Neural progenitor cell (in vitro differentiated cells): ENCODE measurements at places on chromosomes 4 and X. TPM values are rescaled to one million over a fixed set of nuclear protein-coding genes. Genes with fewer than 3 reads are reported as not detected.

- no peak overlapping the region for H3K27ac ChIP-seq
Observed at GRCh38 chrX:55488006-55488592, 1.5 kb downstream of the USP51 start.

DNA sequence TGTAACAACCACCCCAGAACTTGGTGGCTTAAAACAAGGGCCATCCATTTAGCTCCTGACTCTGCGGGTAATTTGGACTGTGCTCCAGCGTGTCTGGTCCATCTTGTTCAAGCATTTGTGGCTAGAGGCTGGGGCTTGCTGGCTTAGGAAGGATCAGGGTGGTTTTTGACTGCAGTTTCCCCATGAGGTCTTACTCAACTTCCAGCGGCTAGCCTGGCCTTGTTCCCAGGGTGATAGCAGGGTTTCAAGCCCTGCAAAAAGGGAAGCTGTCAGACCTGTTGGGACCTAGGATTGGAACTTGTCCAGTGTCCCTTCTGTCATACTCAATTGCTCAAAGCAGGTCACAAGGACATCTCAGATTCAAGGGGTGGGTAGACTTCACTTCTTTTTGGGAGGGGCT is 205.9 kb downstream of the STIM2 start:
- H3K4me3 ChIP-seq = no peak overlapping the region
- no peaks in the 10 kb centered on the region for H3K4me1 ChIP-seq
- DNase-seq = no peak
- H3K27ac ChIP-seq = no peak overlapping the region
- no peaks in the 10 kb centered on the region for H3K36me3 ChIP-seq

DNA sequence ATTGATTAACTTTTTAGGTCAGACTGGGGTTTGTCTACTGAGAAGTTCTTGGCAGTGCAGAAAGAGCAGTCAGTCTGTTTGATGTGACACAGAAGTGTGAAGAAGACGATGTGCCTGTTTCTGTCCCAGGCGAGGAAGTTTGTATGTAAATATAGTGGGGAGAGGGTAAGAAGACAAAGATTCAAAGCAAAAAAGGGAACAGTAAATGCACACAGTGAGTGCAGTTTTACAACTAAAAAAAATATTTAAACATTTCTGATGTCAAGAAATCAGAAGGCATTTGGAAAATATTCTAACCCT is 264.9 kb downstream of the RAPGEF2 start:
- no peak for DNase-seq
- no peaks in the 10 kb centered on the region for H3K27me3 ChIP-seq
- H3K4me3 ChIP-seq = no peak overlapping the region
- no peaks in the 10 kb centered on the region for H3K36me3 ChIP-seq

DNA sequence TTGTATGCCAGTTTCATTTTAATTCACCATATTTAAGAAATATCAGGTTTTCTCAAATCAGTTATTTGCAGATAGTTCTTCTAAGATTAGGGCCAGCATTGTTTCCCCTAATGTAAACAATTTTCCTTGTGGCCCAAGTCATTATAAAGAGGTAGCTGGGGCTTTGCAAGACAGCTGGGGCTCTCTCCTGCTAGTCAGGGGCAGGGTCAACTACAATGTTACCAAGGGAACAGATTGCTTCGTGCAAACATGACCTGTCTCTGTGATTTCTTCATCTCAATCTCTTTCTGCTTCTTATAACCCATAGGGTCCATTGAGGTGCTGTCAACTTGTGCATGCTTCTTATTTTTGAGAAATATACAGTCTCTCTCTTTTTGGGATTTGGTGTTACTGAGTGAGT is 12.1 kb downstream of the ARMCX6 start:
- no peaks in the 10 kb centered on the region for H3K36me3 ChIP-seq
- H3K4me1 ChIP-seq = no peaks in the 10 kb centered on the region
- H3K4me3 ChIP-seq = no peak overlapping the region
- no peaks in the 10 kb centered on the region for H3K27me3 ChIP-seq
- no peak for DNase-seq
- H3K27ac ChIP-seq = no peak overlapping the region

- peaks cover 30% of the 10 kb centered on the region for H3K27me3 ChIP-seq
- H3K4me3 ChIP-seq = peak overlapping the region; percentile 82
- no peaks in the 10 kb centered on the region for H3K36me3 ChIP-seq
- no peak overlapping the region for H3K27ac ChIP-seq
- H3K4me1 ChIP-seq = peaks cover 44% of the 10 kb centered on the region
Observed at GRCh38 chr4:100188829-100189228, 1.4 kb downstream of the DDIT4L start.

DNA sequence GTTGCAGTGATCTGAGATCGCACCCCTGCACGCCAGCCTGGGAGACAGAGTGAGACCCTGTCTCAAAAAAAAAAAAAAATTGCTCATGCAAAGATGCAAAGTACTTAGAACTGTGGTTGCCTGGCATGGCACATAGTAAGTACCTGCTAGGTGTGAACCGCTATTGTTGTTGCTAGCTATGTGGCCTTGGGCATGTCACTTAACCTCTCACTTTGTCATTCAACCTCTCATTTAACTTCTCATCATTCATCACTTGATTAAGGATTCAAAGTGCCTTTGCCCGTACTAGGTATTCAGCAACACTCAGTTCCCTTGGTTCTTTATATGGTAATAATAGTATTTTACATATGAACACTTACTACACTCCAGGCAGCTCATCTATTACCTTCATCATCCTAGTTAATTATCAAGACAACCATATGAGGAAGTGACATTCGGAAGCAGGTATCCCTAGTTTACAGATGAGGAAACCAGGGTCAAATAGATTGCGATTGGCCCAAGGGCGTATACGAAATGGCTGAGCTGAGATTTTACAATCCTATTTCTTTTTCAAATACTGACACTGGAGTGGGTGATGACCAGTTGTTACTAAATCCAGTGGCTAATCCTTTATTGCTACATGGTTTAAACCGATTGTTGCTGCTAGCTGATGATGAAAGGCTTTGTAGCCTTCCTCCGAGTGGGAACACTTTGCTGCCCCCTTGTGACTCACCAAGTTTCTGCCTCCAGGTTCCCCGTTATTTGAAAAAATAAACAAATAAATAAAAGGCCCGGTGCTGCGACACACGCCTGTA is 28.8 kb upstream of the SOWAHD start:
- H3K27ac ChIP-seq = no peak overlapping the region
- H3K4me1 ChIP-seq = no peaks in the 10 kb centered on the region
- peak; percentile 75 for DNase-seq
- no peaks in the 10 kb centered on the region for H3K36me3 ChIP-seq
- H3K4me3 ChIP-seq = no peak overlapping the region

S100P gene
- not detected in 2 replicates for total RNA-seq

CXCL8 gene
- not detected in 2 replicates for total RNA-seq

VCX3B gene
- not detected in 2 replicates for total RNA-seq
